Activated T-cell treated with anti-CD3 and anti-CD28 coated beads for 48 hours (primary cell): ENCODE measurements at places on chromosomes 2 and 18.
A peak's percentile ranks its signal among the peaks of the same experiment; 100 is the strongest.

DNA sequence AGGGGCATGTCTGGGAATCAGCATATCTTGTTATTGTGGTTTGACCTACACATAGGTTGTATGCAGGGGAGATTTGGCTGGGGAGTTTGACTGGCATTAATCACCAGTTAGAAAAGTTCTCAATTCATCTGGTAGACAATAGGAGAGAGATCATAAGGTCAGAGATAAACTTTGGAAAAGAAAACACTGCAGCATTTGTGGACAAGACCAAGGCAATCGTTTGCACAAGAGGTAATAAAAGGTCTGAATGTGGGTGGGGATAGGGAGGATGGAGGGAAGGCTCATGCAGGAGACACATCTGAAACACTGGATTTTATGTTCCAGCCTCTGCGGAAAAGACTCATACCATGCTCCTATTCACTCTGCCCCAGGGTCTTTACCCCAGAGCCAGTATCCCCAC is 136.9 kb downstream of the MAIP1 start:
- DNase-seq, result no peak

- peak; percentile 97 for DNase-seq
These were observed 315 bp upstream of the SLC66A3 start for GRCh38 chr2:11154923-11155380.

DNA sequence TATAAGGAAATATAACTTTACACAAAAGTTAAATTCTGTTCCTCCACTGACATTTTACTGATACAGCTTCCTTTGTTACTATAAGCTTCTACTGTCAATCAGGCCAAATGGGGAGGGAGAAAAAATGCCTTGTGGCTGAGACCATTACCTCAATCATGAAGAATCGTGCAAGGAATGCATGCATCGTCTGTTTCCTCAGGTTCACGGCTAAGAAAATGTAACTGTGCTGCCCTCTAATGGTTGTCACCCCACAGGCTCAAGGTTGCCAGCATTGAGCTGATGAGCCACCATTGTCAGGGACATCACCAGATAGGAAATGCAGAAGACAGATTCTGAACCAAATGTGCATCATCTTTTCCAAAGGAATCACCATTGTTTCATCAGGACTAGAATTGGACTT is 426.9 kb downstream of the CDH2 start:
- no peak for DNase-seq

- no peak for DNase-seq
These were observed 9.4 kb downstream of the CASP8 start for GRCh38 chr2:201269764-201270163.

GRCh38 chr18:23719634-23720201 is 30.5 kb downstream of the LAMA3 start:
- DNase-seq, result no peak

GRCh38 chr18:8895987-8896619 is 190.7 kb downstream of the MTCL1 start:
- DNase-seq, result no peak

- DNase-seq, result no peak
These were observed 771.6 kb downstream of the DPP10 start for GRCh38 chr2:115214050-115214449.

- no peak for DNase-seq
These were observed 44.3 kb upstream of the SMIM21 start for GRCh38 chr18:75471850-75472249.

- no peak for DNase-seq
These were observed 27.7 kb downstream of the POLE4 start for GRCh38 chr2:74985978-74986609.

DNA sequence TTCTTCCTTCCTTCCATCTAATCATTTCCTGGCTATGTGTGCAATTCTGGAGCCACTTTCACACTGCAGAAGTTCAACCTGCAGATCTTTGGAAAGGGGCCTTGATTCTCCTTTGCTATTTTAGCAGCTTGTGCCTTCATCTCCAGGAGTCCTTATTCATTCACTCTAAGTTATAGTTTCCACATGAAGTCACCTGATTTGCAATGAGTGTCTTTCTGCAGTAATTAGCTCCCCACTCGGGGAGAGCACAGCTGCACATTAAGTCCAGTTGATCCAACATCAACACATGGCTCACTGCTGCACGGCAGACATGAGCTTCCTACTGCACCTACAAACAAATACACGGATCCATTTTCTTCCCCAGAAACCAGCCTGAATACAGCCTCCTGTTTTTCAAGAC is 323.1 kb upstream of the TNP1 start:
- DNase-seq, result no peak

DNA sequence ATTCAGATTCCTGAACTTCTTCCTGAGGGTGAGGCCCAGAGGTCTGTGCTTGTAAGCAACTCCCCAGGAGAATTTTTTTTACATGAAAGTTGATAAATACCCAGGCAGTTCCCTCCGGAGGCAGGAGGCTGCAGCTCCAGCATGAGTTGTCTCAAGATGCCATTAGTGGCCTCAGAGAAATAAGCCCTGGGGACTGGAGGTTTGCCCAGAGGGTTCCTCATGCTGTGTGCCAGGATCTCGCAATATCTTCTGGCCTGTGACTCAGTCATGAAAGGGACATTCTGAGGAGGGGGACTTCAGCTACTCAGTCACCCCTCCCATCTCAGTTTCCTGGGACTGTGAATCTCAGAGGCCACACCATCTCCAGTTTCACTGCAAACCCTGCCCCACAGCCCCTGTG is 49.9 kb downstream of the LYPD1 start:
- no peak for DNase-seq

DNA sequence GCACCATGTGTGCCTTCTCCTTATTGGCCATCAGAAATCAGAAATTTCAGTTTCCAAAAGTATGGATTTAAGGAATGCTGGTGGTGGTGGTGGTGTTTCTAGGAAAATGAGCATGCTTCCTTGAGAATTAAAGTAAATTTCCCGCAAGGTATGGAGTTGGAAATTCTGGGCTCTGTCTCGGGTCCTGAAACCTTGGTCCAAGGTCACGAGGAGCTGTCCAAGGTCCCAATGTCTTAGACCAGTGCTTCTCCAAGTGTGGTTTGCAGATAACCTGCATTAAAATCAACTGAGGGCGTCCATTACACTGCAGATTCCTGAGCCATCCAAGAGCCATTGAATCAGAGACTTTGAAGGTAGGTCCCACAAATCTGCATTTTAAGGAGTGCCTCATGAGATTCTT is 210.9 kb upstream of the PKDCC start:
- DNase-seq, result no peak

DNA sequence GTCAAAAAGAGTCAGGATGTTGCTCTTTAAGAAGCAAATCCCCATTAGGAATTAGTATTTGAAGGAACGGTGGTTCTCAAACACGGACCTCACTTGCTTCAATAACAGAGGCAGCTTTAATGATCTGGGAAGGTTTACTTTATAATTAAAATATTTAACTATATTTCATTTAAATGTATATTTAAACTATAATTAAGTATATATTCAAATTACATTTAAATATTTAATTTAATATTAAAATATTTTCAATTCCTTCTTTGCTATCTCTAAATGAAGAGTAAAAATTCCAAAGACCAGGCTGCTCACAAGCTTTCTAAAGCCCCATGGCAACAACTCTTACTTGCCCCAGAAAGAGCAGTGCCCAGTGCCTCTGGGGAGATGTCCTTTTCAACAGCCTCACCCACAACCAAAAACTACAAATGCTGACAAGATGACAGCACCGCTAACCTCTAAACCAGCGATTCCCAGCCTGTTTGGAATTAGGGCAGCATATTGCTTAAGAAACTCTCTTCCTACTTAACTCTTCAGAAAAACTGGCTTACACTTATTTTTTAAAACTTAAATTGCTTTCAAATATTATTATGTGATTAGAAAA is 62.9 kb upstream of the POU3F3 start:
- DNase-seq, result no peak

- DNase-seq, result no peak
These were observed 47.0 kb upstream of the ST3GAL5 start for GRCh38 chr2:85935746-85936208.

GRCh38 chr18:48931680-48932461 is 18.9 kb downstream of the SMAD7 start:
- DNase-seq, result peak; percentile 51

DNA sequence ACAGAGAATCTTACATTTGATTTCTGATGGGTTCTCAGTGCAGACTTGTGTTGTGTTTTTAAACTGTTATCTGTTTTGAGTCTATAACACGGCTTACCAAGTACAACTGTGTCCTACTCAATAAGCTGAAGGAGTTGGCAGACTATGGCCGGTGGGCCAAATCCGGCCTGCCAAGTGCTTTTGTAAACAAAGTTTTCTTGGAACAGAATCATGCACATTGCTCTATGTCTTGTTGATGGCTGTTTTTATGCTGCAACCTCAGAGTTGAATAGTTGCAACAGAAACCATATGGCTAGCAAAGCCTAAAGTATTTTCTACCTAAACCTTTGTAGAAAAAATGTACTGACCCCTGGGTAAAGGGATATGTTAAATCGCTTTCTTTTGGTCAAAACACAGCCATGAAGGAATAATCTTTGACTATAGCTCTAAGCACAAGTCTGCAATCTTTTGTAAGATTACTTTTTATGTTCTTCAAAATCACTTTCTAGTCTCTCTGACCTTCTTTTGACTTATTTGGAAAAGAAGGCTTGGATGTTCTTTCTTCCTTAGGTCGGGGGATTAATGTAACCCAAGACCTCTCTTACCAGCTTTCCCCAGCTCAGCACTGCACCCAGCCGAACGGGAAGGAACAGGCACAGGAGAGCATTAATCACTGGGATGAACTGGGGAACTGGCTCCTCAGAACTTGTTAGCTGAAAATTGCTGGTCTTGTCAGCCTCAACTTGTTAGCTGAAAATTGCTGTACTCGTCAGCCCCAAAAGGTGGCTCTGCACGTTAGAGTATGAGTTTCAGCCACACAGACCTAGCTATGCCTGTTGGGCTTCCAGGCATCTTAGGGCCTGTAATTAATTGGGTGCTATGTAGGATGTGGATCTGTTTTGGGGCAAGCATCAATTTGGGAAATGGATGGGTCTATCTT is 75.4 kb downstream of the CD8B2 start:
- DNase-seq, result no peak

DNA sequence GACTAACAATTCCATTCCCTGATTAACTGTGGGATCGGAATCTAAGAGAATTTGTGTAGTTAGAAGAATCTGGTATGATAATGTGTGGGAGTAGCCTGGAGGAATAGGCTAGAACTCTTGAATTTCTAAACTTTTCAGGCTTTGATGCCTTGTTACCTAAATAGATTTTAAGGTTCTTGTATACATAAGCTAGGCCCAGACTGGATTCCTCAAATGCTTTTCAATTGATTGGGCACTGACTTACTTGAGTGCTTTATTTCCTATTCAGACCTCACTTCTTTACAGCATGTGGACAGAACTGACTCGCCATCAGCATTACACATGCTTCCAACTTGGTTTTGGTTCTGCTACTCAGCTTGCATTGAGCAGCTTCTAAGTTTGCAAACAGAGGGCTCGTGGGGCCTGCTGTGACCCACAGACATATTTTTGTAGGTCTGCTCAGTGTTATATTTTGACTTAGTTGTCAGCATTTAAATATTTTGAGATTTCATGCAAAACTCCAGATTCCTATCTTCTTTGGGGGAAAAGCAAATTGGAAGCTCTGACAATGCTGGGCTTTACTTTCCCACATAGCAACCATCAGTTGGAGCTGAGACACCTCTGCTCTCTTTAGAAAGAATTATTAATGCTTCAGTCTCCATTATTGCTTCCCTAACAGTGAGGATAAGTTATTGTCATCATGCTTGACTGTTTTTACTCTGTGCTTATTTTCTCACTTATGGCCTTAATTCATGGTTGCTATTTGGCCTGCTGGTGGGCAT is 5.7 kb downstream of the PARD3B start:
- DNase-seq, result no peak

DNA sequence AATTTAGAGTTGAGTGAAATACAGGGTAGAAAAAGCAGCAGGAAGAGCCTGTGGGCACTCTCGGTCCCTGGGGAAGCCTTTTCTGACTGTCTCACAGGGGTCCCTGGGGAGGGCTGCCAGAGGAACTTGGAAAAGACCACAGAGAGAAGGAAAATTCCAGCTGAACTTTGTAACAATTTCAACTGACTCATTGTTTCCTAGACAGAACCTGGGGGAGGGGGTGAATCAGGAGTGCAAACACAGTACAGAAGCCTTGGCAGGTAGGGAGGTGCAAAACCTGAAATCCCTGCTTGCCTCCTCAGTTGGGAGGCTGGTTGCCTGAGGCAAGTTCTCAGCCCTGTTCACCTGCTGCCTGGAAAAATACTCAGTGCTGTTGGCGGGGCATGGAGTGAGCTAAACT is 106.8 kb downstream of the GRB14 start:
- DNase-seq, result no peak

DNA sequence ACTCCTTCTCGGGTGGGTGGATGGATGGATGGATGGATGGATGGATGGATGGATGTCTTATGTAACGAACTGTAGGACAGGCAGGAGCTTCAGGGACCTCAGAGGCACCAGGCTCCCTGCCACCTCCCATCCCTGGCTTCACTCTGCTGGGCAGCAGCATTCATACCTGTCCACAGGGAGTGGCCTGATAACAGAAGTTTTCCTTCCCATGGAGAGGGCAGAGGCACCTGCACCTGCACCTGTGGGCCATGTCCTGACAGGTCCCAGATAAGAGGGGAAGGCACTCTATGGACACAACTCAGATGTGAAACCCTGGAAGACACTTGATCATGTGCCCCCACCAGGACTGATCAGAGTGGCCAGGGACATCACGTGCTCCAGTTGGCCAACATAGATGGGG is 142.3 kb downstream of the GBX2 start:
- DNase-seq, result no peak

DNA sequence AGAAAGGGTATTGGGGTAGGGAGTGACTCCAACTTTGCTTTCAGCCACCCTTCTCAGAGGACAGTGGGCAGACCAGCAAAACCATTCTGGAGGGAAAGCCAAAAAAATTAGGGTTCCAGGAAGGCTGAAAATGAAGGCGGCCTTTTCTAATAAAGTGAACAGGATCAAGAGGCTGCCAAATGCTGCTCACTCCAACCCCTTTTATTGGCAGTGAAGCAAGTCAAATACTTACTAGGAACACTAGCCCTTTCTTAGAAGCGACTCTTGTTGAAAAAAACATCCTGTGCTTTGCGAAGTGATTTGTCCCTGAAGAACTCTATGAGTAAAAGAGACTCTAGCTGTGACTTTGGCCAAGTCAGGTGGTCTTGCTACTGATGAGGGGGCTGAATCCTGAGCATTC is 83.6 kb upstream of the CYP1B1 start:
- DNase-seq, result no peak

- no peak for DNase-seq
These were observed 206.1 kb downstream of the ZNF407 start for GRCh38 chr18:74803769-74804168.

DNA sequence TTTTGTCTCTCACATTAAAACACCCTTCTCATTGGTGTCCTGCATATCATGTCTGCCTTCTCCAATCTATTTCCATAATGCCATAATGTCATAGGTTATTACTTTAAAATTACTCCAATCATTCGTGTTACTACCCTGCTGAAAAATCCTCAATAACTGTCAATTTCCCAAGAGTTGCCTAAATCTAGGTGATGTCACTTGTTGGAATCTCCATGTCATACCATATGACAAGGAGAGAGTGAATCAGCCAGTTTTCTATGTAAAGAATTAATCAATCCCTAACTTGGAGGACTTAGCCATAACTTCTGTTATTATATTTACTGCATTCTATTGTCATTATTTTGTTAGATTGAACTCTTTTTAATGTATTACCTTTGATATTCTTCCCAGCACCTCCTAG is 62.5 kb downstream of the PHLPP1 start:
- DNase-seq, result no peak
